ENCODE measurements at places on chromosomes 2 and 18.

DNA sequence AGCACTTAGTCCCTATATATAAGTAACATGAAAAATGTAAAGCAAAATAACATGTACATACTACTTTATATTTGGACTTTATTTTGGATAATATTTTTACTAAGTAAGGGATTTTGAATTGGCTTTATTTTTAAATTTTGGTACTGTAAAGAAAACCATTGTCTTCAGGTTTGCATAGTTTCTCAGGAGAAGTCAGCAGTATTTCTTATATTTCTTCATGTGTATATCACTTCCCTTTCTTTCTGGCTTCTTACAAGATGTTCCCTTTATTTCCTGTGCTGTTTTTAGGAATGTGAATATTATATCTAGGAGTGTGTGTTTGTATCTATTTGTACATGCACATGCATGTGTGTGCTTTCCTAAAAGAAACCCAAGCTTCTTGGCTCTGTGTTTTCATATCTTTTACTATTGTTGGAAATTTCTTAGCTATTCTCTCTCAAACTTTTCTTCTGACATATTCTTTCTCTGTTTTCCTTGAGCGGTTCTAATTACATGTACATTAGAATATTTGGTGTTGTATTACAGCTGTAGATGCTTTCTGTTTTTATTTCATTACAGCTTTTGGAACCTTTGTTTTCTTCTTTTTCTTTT lies 1549.7 kb upstream of the ACVR2A start:
- no peaks in the 10 kb centered on the region for H3K27me3 ChIP-seq
- H3K27ac ChIP-seq = no peak overlapping the region
- DNase-seq = peak; percentile 11
- H3K4me3 ChIP-seq = no peak overlapping the region

DNA sequence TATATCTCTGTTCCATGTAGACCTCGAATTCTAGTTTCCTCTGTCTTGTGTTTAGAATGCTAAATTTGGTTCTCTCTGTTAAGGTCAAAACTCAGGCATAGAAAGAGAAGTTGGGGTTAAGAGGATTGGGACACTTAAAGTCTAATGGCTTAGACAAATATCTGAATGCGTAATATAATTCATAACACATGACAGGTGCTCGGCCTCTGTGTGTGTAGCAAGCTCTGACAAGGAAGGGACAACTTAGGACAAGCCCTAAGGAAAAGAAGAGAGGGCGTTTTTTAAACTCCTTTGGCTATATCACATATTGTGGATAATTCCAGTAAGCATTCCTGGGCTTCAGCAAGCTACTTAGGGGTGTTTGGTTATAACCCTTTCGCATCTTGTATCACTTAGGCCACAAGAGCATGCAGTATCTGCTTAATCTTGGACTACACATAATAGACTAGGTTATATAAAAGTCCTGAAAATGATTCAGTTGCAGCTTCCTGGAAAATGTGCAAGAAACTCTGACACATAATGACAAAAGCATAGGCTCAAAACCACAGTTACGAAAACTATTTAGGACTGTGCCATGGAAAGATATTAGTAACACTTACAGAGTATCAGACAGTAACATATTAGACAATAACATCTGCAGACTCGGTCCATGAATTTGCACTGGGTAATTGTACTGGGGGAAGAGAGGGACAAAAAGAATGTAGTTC lies 16.1 kb upstream of the CREB1 start:
- DNase-seq = peak; percentile 99
- H3K4me1 ChIP-seq = peaks cover 35% of the 10 kb centered on the region
- no peaks in the 10 kb centered on the region for H3K36me3 ChIP-seq
- H3K27me3 ChIP-seq = no peaks in the 10 kb centered on the region
- H3K4me3 ChIP-seq = peak overlapping the region; percentile 22

GRCh38 chr2:45263147-45263546 lies 253.9 kb upstream of the SIX2 start:
- no peaks in the 10 kb centered on the region for H3K4me1 ChIP-seq
- no peaks in the 10 kb centered on the region for H3K27me3 ChIP-seq
- DNase-seq = no peak
- no peaks in the 10 kb centered on the region for H3K36me3 ChIP-seq
- no peak overlapping the region for H3K4me3 ChIP-seq

- H3K27ac ChIP-seq = no peak overlapping the region
- peak; percentile 3 for DNase-seq
- peaks cover 4% of the 10 kb centered on the region for H3K27me3 ChIP-seq
- H3K36me3 ChIP-seq = no peaks in the 10 kb centered on the region
These were observed 62.5 kb downstream of the REEP1 start for GRCh38 chr2:86274918-86275275.

- no peak for DNase-seq
- no peaks in the 10 kb centered on the region for H3K36me3 ChIP-seq
- H3K27me3 ChIP-seq = no peaks in the 10 kb centered on the region
- peaks cover 11% of the 10 kb centered on the region for H3K4me1 ChIP-seq
- H3K4me3 ChIP-seq = no peak overlapping the region
These were observed 14.6 kb downstream of the RAB31 start for GRCh38 chr18:9722691-9723090.

GRCh38 chr2:240477916-240478315 lies 42.5 kb downstream of the GPC1 start:
- no peak overlapping the region for H3K27ac ChIP-seq
- DNase-seq = no peak
- no peaks in the 10 kb centered on the region for H3K36me3 ChIP-seq
- no peak overlapping the region for H3K4me3 ChIP-seq
- no peaks in the 10 kb centered on the region for H3K27me3 ChIP-seq
- H3K4me1 ChIP-seq = no peaks in the 10 kb centered on the region

DNA sequence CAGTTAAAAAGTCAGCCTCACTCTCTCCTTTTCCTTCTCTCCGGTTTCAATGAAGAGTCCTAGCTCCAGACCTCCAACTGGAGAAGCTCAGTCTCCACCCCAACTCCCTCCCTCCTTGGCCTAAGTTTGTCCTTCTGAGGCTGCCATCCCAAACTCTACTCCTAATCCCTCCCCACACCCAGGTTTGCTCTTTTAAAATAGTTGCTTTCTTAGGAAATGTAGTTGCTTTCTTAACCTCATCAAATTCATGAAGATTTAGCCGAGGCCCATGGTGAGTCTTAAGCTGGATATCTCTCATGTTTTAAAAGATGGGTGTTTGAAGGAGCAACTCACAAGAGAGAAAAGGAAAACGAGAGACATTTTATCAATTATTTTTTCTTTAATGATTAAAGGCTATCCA lies 937 bp upstream of the LANCL1 start:
- peak; percentile 8 for DNase-seq
- H3K27ac ChIP-seq = no peak overlapping the region
- H3K27me3 ChIP-seq = no peaks in the 10 kb centered on the region
- H3K4me1 ChIP-seq = peaks cover 6% of the 10 kb centered on the region

DNA sequence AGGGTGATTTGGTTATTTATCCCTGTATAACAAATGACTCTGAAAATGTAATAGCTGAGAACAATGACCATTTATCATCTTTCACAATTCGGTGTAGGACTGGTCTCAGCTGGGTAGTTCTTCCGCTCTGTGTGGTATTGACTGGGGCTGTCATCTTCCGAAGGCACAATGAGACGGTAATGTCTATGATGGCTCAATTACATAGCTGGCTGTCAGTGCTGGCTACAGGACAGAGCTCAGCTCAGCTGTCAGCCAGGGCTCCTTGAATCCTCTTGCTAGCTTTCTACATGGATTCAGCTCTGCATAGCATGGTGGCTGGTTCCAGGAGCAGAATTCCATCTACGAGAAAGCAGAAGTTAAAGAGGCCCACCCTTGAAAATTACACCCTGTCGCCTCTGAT lies 483.8 kb downstream of the TDRD15 start:
- H3K4me1 ChIP-seq = no peaks in the 10 kb centered on the region
- H3K36me3 ChIP-seq = no peaks in the 10 kb centered on the region
- DNase-seq = no peak
- no peaks in the 10 kb centered on the region for H3K27me3 ChIP-seq
- H3K27ac ChIP-seq = no peak overlapping the region

- peaks cover 6% of the 10 kb centered on the region for H3K27me3 ChIP-seq
- H3K4me3 ChIP-seq = peak within 1 kb of the TSS; percentile 65
- peak; percentile 47 for DNase-seq
- H3K4me1 ChIP-seq = peaks cover 5% of the 10 kb centered on the region
- H3K36me3 ChIP-seq = no peaks in the 10 kb centered on the region
- no peak within 1 kb of the TSS for H3K27ac ChIP-seq
These were observed at the start of gene ACVR1C for GRCh38 chr2:157628477-157629415. Gene ACVR1C (minus strand): TSS chr2:157628864. CDS start chr2:157628644, 220 bp downstream.

GRCh38 chr2:230956827-230957755 lies 32.0 kb upstream of the GPR55 start:
- peak; percentile 47 for DNase-seq
- peaks cover 4% of the 10 kb centered on the region for H3K27me3 ChIP-seq
- peak overlapping the region; percentile 54 for H3K4me3 ChIP-seq
- H3K4me1 ChIP-seq = peaks cover 3% of the 10 kb centered on the region
- no peak overlapping the region for H3K27ac ChIP-seq
- no peaks in the 10 kb centered on the region for H3K36me3 ChIP-seq

DNA sequence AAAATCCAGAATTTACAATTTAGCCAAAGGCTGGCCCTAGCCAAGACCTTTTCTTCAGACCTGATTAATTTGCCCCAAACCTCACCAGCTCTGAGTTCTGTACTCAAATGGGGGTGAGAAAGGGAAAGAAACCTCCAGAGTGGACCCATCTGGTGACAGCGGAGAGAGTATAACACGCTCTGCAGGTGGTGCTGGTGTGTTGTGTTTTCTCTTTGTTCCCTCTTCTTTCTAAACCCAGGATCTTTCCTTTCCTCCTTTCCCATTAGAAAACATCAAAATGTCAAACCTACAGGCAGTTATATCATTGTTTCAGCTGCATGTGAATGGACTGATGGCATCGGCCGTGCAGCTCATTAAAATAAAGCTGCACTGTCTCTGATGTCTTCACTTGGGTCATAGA lies 253.2 kb upstream of the SP5 start:
- no peak for DNase-seq
- no peak overlapping the region for H3K4me3 ChIP-seq
- H3K4me1 ChIP-seq = no peaks in the 10 kb centered on the region
- no peaks in the 10 kb centered on the region for H3K36me3 ChIP-seq
- H3K27ac ChIP-seq = no peak overlapping the region
- no peaks in the 10 kb centered on the region for H3K27me3 ChIP-seq

GRCh38 chr2:237556773-237557632 lies 9.4 kb upstream of the PRLH start:
- H3K4me3 ChIP-seq = no peak overlapping the region
- H3K4me1 ChIP-seq = peaks cover 3% of the 10 kb centered on the region
- no peak for DNase-seq
- H3K36me3 ChIP-seq = peaks cover 43% of the 10 kb centered on the region

GRCh38 chr2:194938066-194938465 lies 719.0 kb upstream of the SLC39A10 start:
- no peak overlapping the region for H3K4me3 ChIP-seq
- no peak for DNase-seq
- H3K36me3 ChIP-seq = no peaks in the 10 kb centered on the region
- H3K27me3 ChIP-seq = no peaks in the 10 kb centered on the region
- no peak overlapping the region for H3K27ac ChIP-seq

DNA sequence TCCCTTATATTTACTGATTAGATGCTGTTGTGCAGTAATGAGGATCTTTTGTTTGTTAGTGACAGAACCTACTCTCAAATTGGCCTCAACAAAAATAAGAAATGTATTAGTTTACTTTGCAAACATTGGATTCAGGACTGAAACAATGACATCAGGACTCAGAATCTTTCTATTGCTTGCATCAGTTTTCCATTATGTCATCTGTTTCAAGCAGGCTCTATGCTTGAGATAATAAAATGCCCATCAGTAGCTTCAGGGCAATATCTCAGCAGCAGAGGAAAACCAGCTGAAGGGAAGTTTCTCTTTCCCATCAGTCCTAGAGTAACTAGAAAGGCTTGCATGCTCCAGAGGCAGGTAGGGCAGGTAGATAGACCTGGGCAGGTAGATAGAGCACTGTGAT lies 375.5 kb upstream of the SLC8A1 start:
- H3K27ac ChIP-seq = no peak overlapping the region
- DNase-seq = no peak
- H3K4me1 ChIP-seq = no peaks in the 10 kb centered on the region
- H3K27me3 ChIP-seq = no peaks in the 10 kb centered on the region
- H3K36me3 ChIP-seq = no peaks in the 10 kb centered on the region

- no peaks in the 10 kb centered on the region for H3K4me1 ChIP-seq
- H3K36me3 ChIP-seq = no peaks in the 10 kb centered on the region
- H3K4me3 ChIP-seq = no peak overlapping the region
- DNase-seq = no peak
- no peak overlapping the region for H3K27ac ChIP-seq
- H3K27me3 ChIP-seq = no peaks in the 10 kb centered on the region
These were observed 306.7 kb upstream of the CHAC2 start for GRCh38 chr2:53460937-53461336.
